ENCODE measurements at places on chromosomes 2 and 18. TPM values are rescaled to one million over a fixed set of nuclear protein-coding genes. Genes with fewer than 3 reads are reported as not detected.

GRCh38 chr2:109529532-109530449, 84.0 kb downstream of the SEPTIN10 start:
- DNase-seq, result peak; percentile 65

DNA sequence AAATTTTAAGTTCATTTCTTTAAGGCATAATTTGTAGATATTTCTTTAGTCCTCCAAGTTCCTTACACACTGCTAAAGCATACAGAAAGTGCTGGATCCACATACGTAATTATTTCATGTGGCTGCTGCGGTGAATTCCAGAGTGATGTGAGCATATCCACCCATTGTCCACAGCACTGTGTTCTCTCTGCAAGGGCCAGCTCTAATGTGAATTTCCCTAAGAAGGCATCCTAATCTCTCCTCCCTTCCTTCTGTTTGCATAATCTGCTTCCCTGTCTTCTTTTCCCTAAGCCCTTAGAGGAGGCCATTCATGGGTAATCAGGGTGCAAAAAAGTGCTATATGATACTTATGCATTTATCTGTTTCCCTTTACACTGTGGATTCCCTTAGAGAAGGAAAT, 57.2 kb downstream of the COBLL1 start:
- no peak for DNase-seq

DNA sequence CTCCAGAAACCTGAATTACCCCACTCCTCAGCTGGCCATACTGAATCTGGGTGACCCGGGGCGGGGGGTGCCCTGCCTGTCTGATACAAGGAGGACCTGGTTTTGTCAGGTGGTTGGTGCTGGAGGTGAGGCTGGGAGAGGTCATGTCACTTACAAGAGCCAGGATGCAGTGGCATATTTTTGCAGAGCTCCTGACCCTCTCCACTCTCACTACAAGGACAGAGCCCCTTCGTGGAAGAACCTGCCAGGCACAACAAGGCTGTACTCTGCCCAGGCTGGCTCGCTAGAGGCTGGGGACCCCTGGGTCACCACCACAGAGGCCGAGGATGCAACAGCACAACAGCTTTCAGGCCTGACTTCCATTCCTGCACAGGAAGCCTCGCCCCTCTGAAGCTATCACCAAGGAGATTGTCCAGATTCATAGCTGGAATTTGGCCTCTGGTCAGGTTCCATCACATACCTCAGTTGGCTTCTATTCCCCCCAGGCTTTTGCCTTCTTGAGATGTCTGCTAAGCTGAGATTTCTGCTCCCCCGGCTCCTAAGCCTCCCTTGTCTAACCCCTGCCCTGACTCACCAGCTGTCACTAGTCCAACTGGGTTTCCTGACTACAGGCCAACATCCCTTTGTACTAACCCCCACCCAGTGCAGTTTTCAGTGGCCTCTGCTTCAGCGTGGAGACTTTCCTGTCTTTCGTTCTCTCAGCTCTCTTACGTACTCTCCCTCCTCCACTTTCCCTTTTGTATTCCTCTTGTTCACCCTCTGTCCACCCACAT, 132.5 kb upstream of the EPAS1 start:
- no peak for DNase-seq

GRCh38 chr2:100365434-100365833, 43.1 kb upstream of the LONRF2 start:
- no peak for DNase-seq

DNA sequence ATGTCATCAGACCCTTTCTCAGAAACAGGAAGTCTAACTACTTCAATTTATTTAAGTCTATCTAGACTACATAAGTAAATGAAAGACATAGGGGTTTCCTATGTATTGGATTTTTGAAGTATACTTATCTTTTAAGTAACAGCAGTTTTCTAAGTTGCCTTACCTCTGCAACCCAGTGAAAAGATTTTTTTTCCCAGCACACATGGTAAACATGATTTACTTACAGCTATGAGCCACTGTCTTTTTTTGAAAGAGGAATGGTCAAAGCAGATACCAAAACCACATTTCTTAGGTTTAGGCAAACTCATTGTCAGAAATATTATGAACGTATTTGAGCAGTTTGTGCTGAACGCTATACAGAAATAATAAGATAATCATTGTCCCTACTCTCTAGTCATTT, 78.7 kb upstream of the OTX1 start:
- DNase-seq, result no peak

DNAJC27 gene
- total RNA-seq, result 11.2 TPM

- no peak for DNase-seq
These were observed 99.0 kb downstream of the RBBP8 start for GRCh38 chr18:23032030-23032582.

GRCh38 chr2:1556776-1557466, 143.7 kb downstream of the TPO start:
- DNase-seq, result peak; percentile 75

PGAP1 gene
- 7.7 TPM for total RNA-seq

GRCh38 chr2:187050409-187050998, 201.5 kb upstream of the ZSWIM2 start:
- DNase-seq, result no peak

DNA sequence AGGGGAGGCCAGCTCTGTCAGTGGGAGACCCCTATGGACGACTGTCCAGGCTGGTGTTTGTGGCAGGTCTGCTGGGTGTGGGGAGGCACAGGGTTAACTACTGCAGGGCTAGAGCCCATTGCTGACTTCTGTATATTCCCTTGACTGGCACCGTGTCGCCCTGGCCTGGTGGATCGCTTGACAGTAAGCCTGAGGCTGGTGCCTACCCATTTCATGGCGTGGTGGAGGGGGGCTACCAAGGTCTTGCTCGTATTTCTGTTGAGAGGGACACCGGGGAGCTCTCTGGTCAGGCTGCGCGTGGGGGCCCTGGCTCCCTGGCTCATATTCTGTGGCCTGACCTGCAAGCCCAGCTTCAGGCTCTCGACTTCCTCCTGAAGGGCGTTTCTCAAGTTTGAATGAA, 119.7 kb downstream of the ACOXL start:
- no peak for DNase-seq

DNA sequence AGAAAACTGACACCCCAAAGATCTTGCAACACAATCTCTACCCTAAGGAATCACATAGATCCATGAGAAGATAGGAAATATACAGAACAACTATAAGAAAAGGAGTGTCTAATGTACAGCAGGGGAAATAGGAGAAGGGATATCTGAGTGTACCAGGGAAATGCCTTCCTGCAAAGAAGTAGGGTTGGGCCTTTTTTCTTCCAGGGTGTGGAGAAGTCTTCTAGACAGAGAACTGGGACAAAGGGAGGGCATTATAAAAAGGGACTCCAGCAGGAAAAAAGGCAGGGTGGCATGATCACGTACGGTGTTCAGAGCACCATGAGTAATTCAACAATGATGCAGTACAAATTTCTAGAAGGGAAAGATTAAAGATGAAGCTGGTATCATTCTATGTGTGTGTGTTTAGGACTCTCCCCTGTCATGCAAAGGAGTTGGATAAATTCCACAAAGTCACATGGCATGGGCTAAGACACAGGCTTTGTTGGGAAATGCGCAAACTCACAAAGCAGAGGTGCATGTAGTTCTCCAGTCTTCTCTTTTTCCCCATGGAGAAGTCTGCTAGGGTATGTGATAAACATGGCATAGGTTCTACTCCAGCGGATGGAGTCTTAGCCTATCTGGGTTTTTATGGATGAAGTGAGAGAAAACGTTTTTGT, 6.7 kb upstream of the SEC11C start:
- DNase-seq, result no peak

ELOA2 gene
- not detected for total RNA-seq

GRCh38 chr2:203691149-203691548, 15.3 kb upstream of the CD28 start:
- no peak for DNase-seq

DNA sequence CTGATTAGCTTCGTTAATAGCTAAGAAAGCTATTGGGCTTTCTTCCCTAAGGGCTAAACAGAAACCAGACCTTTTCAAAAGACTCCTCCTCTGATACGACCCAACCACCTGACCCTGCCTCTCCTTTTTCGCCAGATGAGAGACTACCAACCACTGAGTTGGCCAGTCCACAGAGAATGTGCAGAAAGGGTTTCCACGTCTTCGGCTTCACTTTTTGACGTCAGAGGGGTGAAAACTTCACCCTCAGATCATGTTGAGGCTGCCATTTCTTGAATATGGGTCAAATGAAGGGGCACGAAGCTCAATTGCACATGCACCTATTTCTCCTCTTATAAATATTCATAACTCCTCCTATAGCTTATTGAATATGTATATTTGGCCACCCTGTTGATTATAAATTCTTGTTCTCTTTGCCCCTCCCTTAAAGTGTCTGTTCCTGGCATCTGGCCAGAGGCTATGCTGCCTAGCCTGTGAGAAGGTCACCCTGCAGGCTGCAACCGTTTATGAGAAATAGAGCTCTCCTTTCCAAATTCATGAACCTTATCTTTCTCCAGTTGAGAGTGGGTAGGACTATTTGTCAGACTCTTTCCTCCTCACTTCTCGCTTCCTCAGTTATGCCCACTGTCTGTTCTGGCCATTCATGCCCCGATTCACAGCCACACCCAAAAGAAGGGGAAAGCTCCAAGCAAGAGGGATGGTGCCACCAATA, 301.6 kb downstream of the STK39 start:
- no peak for DNase-seq

PCARE gene
- 0.11 TPM for total RNA-seq

DNA sequence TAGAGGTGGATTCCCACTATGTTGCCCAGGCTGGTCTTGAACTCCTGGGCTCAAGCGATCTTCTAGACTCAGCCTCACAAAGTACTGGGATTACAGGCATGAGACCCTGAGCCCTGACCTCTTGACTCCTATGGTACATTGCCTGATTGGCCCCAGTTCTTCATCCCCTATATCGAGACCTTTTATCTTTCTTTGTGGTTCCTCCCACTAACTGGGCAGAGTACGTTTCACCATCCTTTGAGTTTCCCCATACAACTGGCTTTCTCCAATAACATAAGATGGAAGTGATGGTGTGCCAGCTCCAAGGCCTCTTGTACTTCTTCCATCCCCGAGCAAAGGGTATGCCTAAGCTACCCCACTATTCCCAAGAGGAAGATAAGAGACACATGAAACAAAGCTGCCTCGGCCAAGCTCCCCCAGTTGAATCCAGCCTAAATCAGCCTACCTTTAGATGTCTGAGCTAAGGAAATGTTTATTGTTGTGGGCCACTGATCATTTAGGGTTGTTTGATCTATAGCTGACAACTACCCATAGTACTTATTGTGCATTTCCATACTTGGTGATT, 8.3 kb upstream of the TMEM247 start:
- DNase-seq, result no peak

- DNase-seq, result no peak
These were observed 152.4 kb downstream of the OSR1 start for GRCh38 chr2:19205983-19206533.

SDC1 gene
- total RNA-seq, result 0.32 TPM

Data from cardiac septum (tissue), 1 donor.